Activated CD4-positive, alpha-beta T cell treated with anti-CD3 and anti-CD28 coated beads for 36 hours (primary cell): ENCODE measurements at places on chromosomes 12 and 14.

GRCh38 chr14:101854366-101854765, 92.9 kb downstream of the PPP2R5C start:
- no peak for DNase-seq

GRCh38 chr12:57476162-57476992, 3.3 kb downstream of the ARHGAP9 start:
- DNase-seq = peak; percentile 96

GRCh38 chr14:70188659-70189455, at the start of gene SLC8A3:
SLC8A3 (minus strand) TSS chr14:70188951; CDS start chr14:70168422, 20,529 bp downstream.
- DNase-seq = peak; percentile 64

GRCh38 chr12:83954956-83955601, 957.5 kb downstream of the SLC6A15 start:
- peak; percentile 4 for DNase-seq

DNA sequence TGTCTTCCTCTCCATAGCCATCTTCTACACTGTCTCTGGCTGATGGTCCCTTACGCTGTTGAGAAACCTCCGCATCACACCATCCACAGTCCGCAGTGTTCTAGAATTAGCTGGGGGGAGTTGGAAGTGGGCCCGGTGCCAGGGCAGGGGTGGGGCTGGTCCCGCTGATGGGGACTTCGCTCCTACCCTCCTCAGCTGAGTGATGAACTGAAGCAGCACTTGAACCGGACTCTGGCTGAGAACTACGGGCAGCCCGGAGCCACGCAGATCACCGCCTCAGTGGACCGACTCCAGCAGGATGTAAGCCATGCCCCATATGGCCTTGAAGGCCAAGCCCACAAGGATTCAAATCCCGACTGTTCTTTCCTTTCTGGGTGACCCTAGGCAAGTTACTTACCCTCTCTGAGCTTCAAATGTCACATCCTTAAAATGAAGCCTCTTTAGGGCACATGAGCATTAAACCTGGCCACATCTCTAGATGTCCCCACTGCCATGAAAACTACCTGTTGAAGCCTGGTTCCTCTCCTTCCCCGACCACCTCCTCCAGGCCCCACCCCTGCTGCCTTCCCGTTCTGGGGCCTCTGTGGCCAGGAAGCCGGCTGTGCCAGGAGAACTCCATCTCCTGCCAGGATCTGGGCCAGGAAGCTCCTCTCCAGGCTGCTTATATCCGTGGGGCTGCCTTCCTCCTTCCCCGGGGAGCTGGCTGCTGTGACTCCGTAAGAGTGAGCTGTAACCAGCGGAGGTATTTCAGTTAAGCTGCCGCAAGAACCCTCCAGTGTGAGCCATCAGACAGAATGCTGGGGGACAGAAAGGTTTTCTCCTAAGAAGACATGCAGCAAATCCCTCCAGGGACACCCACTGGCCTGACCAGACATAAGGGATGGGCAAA, 53.1 kb downstream of the TSPAN11 start:
- no peak for DNase-seq

GRCh38 chr14:81329640-81330381, 70.3 kb downstream of the STON2 start:
- DNase-seq = no peak

- no peak for DNase-seq
Measured at GRCh38 chr12:27657296-27657695, 39.0 kb upstream of the REP15 start.

GRCh38 chr14:49849213-49849847, 3.3 kb downstream of the NEMF start:
- no peak for DNase-seq

- no peak for DNase-seq
Measured at GRCh38 chr14:53192052-53192760, 39.1 kb upstream of the DDHD1 start.

DNA sequence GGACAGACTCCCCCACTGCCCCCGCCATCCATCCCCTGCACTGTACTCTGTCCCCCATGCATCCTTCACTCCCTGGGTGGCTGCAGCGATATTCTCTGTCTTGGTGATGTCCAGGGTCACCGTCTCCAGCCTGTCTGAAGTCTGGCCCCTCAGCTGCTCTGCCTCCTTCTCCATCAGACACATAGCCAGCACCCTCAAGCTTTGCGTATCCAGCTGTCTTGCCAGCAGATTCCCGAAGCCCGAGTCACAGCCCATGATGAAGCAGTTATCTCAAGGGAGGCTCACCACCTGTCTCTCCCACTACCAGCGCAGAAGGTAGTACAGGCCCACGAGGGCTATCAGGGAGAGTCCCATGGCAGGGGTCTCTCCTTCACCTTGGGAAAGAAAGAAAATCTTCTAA, 77.8 kb downstream of the HSD17B6 start:
- DNase-seq = no peak

DNA sequence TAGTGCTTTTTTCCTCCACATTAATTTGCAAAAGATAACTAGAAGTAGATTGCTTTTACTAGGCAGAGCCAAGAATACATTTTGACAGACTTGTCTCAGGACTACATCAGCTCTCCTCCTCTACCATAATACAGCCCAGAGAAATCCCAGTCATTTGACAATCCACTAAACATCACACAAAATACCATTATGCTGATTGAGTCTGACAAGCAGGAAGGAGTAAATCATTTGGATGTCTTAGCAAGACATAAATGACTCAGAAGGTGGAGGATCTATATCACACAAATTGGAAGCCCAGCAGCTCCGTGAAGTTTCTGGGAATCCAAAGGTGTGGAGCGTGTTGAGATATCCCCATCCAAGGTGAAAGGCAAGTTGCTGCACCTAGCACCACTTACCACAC, 75.4 kb upstream of the FKBP4 start:
- no peak for DNase-seq

DNA sequence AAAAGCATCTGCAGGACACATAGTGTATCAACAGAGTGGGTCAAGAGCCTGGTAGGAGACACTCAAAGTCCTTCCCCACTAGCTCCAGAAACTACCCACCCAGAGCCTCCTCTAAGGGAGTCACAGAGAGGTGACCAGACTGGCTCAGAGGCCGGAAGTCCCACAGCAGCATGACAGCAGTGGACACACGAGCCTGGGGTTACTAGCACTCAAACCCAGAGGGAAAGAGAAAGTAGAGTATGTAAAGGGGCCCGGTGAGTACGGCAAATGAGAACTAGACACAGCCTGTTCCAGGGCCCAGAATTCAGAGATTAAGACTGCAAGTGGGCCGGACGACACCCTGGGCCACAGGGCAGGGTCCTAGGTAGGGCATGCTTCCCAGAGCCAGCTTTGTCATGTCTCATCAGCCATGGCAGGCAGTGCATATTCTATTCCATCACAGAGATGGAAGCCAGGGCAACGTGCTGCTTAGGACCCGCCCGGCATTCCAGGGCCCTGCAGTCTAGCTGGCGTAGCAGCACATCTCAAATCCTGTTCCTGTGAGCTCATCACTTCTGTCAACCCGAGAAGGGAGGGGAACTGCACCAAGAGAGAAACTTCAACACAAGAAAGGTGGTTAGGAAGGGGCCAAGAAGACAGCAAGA, 4.2 kb downstream of the IFFO1 start:
- DNase-seq = no peak

DNA sequence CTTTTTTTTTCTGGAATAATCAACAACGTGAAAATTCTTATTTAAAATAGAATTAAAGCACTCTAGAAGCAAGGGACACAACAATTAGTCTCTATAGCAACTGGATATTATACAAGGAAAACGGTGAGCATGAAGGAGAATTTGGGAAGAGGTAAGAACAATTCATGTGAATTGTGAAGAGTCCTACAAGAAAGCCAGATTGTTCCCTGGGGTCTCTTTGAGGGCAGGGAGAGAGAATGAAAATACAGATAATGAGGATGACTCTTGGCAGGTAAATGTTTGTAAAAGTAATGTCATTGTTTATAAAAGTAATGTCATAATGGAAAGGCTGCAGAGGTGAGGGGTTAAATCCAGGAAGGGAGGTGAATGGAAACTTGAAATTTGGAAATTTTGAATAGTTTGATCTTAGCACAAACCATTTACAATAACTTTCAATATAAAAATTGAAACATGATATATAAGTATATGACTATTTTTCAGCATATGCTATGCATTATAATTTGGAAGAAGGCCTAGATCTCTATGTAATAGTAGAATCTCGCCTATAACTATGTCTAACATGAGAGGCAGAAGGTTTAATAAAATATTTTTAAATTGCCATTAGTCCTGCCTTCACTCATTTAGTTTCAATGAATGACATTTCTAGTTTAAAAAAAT, 378.8 kb upstream of the DCN start:
- no peak for DNase-seq

- no peak for DNase-seq
Measured at GRCh38 chr12:92619730-92620684, 82.8 kb upstream of the PLEKHG7 start.

DNA sequence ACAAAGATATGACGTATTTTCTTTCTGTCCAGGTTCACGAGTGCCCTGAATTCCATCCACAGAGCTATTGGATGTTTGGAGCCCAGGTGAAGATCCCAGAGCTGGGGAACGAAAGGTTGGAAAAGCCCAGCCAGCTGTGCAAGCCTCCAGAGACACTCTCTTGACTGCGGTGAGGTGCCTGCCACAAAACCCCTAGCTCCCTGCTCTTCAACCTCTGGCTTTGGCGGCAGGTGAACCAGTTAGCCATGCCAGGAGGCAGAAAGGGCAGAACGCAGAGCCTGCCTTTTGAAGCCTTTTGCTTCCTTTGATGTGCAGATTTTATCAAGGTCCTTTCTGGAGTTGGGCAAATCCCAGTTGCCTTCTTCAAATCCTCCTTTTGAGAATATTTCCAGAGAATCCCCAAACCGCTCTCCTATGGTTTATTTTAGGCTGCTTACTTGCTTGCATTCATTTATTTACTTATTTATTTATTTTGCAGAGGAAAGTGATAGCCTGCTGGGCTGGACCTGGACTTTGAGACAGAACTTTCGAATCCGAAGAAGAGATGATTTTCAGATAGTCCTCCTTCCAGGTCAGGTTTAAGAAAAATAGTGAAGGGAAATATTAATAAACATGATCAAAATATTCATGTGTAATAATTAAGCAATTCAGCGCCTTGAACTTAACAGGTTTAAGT, 411.2 kb upstream of the TBX3 start:
- DNase-seq = no peak

GRCh38 chr14:103258211-103258610, 75.8 kb upstream of the EIF5 start:
- no peak for DNase-seq

DNA sequence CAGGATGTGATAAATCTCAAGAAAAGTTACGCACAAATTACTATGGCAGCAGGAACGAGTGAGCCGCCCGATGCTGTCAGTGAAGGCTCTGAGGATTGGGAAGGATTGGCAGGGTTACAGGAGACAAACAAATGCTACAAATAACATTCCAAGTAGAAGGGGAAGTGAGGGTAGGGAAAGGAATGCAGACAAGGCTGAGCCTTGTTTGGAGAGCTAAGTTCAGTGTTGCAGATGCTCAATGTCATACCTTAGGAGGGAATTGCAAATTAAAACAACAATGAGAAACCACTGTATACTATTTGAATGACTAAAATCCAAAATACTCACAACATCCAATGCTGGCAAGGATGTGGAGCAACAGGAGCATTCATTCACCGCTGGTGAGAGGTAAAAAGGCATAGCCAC, 1.3 kb downstream of the CLEC9A start:
- no peak for DNase-seq

DNA sequence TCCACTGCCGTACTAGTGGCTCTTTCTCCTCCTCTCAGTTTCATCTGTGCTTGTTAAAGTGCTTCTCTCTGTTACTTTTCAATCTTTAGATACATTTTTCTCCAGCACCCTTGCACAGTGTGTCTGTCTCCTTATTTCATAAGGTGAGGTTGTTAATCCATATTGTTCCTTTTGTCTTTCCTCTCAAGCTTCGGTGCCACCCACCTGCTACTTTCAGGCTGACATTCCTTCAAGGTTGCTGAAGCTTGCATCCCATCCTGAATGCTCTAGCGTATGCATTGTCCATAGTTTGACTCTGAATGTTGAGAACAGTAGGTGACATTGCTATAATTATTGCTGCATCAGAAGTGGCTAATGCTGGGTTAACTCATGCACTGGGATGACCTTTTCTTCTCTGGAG, 20.6 kb downstream of the TUNAR start:
- DNase-seq = no peak

- DNase-seq = peak; percentile 62
Measured at GRCh38 chr12:132561427-132562156, 48.8 kb downstream of the LRCOL1 start.

GRCh38 chr12:94445662-94446061, 14.0 kb downstream of the CEP83 start:
- DNase-seq = no peak

DNA sequence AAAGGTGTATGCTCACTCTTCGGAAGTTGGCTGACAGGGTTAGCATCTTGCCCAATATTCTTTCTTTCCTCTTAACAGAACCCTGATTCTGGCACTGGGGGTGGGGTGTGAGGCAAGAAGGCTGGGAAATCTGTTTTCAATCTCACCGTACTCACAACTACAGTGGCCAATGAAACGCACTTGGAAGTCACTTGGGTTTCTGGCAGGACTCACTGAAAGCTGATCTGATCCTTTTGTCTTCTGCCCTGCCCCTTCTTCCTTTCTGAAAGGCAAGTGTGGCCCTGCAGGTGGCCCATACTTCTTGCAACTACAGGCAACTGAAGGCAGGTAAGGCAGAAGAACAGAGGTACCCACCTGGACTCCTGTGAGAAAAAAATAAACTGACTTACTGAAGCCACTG, 106.9 kb downstream of the STXBP6 start:
- DNase-seq = no peak

- no peak for DNase-seq
Measured at GRCh38 chr14:91283666-91284065, 39.2 kb upstream of the GPR68 start.

DNA sequence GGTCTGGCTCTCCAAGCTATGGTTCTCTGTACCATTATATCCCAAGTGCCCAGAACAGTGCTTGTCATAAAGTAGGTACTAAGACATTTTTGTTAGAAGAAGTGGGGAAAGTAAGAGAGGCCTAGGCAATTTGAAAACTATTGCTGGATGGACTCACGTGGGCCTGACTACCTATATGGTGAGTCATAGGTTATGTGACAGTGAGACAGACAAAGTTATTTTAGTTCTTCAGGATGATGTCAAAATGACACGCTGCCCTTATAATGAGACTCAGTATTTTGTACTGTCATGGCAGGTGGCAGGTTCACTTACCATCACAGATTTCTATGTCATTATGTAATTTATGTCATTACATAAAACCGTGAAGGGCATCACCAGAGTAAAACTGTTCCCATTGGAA, 53.1 kb downstream of the PARP11 start:
- DNase-seq = peak; percentile 6

GRCh38 chr14:23344481-23344880, 8.2 kb downstream of the SLC22A17 start:
- no peak for DNase-seq

DNA sequence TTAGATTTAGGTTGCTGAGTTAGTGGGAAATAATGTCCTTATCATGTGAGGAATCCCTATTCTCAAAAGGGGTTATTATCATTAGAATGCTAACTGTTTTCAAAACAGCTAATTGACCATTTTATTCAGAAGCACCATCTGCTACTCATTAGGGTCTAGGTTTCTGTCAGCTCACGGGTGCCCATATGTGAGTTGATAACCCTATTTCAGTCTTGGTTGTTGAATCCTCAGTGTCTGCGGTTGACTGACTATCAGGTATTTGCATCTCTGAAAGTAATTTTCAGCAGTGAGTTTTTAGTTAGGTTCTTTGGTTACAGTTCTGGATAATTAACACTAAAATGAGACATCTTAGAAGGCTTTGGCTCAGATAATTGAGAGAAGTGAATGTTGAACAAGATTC, 1404.0 kb downstream of the AACS start:
- no peak for DNase-seq
